ENCODE measurements at places on chromosomes 4 and X. TPM values are rescaled to one million over a fixed set of nuclear protein-coding genes. Genes with fewer than 3 reads are reported as not detected.

DNA sequence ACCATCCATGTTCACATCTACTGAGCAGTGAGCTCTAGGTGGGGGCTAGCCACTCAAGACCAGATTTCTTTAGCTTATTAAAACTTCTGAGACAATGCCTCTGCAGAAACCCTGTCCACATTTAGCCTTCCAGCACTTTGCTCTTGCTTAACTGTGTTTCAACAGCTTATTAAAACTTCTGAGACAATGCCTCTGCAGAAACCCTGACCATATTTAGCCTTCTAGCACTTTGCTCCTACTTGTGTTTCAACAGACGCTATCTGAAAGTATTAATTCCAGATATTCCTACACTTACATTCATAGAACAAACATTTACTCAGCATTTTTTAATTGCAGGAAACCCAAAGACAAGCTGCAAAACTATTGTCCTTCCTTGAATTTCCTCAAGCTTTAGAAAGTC lies 91.9 kb downstream of the SEL1L3 start:
- DNase-seq, result no peak

The SSR4 gene
- 306 TPM for polyA plus RNA-seq

- DNase-seq, result no peak
Measured at GRCh38 chrX:119206203-119206602, 29.9 kb upstream of the PGRMC1 start.

The MAGEC3 gene
- not detected for polyA plus RNA-seq

The UGT2B11 gene
- not detected for polyA plus RNA-seq

The IBSP gene
- not detected for polyA plus RNA-seq

DNA sequence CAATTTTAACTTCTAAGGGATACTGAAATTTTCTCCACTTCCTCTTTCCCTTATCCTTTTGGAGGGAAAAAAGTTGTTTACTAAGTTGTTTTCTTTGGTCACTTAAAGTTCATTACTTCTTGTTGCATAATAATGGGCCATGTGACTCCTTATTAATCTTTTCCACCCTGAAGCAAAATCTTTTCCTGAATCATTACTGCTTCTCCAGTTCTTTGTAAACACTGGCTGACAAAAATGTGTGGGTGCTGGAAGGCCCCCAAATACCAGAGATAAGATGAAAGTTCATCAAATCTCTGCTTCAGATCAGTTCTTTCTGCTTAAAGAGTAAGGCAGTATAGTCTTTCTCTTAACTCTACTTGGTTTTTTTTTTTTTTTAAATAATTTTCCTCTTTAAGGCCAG lies 108.9 kb upstream of the NHS start:
- DNase-seq, result no peak

GRCh38 chrX:147958291-147958690 lies 22.8 kb upstream of the FMR1NB start:
- DNase-seq, result no peak

GRCh38 chr4:39825090-39825489 lies 127.2 kb downstream of the UBE2K start:
- DNase-seq, result no peak

DNA sequence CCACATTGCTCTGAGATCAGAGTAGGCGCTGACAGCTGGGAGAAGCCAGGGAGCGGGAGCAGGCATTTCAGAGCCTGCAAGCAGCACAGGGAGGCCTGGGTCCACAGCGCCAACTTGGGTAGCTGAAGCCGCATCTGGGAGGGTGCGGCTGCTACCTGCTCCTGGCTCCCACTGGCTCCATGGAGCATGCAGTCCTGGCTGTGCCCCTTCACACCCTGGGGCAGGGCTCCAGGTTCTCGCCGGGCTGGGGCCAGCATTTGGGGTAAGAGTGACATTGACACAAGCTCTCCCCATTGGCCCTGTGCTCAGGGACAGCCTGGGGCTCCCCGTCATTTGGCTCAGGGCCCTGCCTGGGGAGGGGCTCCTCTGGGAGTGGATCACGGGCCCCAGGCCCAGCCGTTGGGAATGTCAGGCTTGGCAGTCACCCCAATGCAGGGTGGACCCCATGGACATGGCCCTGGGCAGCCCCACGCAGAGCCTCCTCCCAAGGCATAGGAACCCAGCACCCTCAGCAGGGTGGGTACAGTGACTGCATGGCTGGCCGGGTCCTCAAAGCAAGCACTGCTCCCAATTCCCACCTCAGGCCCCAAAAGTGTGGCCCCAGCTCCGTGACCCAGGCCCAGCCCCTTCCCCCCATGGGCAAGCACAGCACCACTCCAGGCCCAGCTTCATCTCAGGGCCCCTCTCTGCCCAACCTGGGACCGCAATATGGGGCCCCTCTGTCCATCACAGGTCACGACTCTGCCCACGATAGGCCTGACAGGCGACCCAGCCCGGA lies 82.4 kb downstream of the PRDM5 start:
- DNase-seq, result no peak

- no peak for DNase-seq
Measured at GRCh38 chr4:159296061-159296460, 193.2 kb downstream of the RAPGEF2 start.

GRCh38 chr4:15799701-15800100 lies 21.6 kb downstream of the CD38 start:
- no peak for DNase-seq

- no peak for DNase-seq
Measured at GRCh38 chrX:129743821-129744220, 5.0 kb downstream of the XPNPEP2 start.

The KLHL5 gene
- polyA plus RNA-seq, result 3.3 TPM

The F8A3 gene
- polyA plus RNA-seq, result not detected

- DNase-seq, result no peak
Measured at GRCh38 chr4:26859762-26860156, 882 bp upstream of the STIM2 start.
